ENCODE measurements at places on chromosomes 7 and 10.
A peak's percentile ranks its signal among the peaks of the same experiment; 100 is the strongest.

- peak; percentile 48 for DNase-seq
Observed at GRCh38 chr10:28533571-28534304, 820 bp downstream of the WAC start.

- no peak for DNase-seq
Observed at GRCh38 chr10:49621561-49621960, 7.7 kb downstream of the CHAT start.

GRCh38 chr10:57846307-57847065 is 421.2 kb downstream of the IPMK start:
- no peak for DNase-seq

DNA sequence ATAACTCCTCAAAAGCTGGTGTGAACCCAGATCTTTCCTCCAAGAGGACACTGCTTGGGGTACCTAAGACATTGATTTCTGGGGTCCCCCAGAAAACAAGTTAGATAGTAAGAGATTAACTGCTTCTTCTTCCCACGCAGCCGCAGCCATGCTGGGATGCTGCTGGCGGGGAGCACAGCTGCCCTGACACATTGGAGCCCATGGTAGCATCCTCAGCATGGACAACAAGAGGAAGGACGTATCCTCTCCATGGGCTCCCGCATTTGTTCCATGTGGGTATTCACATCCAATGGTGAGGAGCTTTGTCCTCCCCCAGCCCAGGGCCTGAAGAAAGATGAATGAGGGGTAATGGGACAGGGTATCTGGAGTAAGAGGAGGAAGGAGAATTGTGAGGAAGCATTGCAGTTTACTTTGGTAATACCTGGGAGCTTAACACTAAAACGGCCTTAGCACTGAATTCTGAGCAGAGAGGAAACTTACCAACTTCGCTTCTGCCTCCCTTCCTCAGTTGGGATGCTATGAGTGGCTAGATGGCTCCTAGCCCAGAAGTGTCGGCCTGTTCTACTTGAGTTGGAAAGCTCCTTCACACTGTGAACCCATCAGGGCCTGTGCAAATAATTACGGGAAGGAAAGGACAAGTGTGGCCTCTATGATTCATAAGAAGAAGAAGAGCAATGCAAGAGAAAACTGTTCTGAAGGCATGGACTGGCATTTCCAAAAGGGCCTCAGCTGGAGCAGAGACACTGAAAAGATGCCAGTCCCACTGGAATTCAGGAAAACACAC is 43.9 kb downstream of the C10orf120 start:
- no peak for DNase-seq

- no peak for DNase-seq
Observed at GRCh38 chr10:59825932-59826331, 72.7 kb upstream of the MRLN start.

GRCh38 chr10:68086910-68087684 is 12.0 kb upstream of the HERC4 start:
- no peak for DNase-seq

- no peak for DNase-seq
Observed at GRCh38 chr10:21285742-21286331, 239.6 kb downstream of the SKIDA1 start.

- no peak for DNase-seq
Observed at GRCh38 chr7:45711161-45711490, 137.0 kb downstream of the ADCY1 start.

- no peak for DNase-seq
Observed at GRCh38 chr7:46744957-46745706, 824.1 kb upstream of the IGFBP3 start.

- DNase-seq = no peak
Observed at GRCh38 chr10:107666214-107666613, 501.7 kb upstream of the SORCS1 start.

- DNase-seq = no peak
Observed at GRCh38 chr7:77346441-77346840, 69.7 kb downstream of the GSAP start.

GRCh38 chr7:111771638-111772037 is 209.3 kb upstream of the IMMP2L start:
- DNase-seq = no peak

- no peak for DNase-seq
Observed at GRCh38 chr7:5238500-5238899, 44.2 kb upstream of the SLC29A4 start.

GRCh38 chr7:55381696-55382095 is 16.6 kb downstream of the LANCL2 start:
- DNase-seq = no peak

DNA sequence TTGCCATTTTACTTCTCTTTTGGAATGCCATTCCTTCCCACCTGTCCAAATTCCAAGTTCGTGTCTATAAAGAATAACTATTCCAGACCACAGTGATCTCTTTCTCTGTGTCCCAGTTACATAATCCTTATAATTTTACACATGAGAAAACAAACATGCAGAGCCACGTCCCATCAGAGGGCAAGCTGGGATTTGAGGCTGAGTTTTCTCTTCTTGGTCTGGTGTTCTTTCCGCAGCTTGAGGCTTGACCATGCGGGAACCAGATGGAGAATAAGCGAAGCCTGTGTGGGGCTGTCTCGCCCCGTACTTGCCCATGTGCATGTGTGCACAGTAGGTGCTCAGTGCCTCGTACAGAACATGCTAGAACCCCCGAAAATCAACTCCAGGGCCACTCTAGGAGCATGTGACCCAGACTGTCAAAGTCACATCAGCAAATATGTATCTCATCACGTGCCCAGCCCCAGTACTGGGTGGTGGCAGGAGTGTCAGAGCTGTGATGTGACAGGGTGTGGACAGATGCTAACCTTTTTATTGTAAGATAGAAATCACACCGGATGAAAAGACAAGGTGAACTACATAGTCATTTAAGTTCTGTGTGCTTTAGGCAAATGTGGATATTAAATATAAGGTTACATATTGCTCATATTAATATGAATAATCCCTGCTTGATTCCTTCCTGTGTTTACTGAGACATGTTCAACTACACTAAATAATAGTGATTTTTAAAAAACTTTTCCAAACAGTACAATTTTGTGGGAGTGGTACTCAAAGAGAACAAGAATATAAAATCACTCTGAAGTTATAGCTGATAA is 3.2 kb downstream of the INSIG1 start:
- no peak for DNase-seq

All from activated CD4-positive, alpha-beta T cell treated with anti-CD3 and anti-CD28 coated beads for 1 hour (primary cell).